ENCODE measurements at places on chromosomes 7 and 10.

DNA sequence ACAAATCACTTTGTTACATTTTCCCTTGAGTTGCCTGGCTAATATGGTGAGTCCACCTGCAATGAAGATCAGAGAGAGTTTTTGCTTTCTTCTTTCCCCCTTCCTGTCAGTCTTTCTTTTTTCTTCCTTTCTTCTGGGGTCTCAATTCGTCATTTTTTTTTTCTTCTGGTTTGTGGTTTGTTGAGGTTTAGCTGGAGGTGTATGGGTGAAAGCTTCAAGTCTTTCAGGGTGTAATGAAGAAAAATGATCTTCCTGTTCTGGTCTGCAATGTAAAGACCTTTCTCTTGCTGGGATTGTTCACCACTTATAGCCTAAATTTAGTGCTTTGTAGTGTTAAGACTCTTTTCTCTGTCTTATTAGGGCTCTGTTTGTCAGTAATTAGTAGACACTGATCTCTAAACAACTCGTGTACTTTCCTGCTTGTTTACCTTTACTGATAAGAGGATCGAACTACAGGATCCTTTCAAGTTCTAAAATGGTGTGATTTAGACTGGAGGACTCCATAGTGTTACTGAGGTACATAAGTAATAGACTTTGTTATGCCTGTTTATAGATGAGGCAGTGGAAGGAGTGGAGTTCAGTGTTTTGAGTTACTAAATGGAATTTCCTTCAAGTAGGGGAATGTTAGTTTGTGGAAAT, 129.1 kb downstream of the SUGCT start:
- no peak for DNase-seq

GRCh38 chr7:921581-922333, 32.7 kb downstream of the ADAP1 start:
- DNase-seq: peak; percentile 34

GRCh38 chr7:43557831-43558495, 24.9 kb upstream of the STK17A start:
- no peak for DNase-seq

- DNase-seq: no peak
Observed at GRCh38 chr7:92988051-92988450, 129.7 kb downstream of the SAMD9 start.

- no peak for DNase-seq
Observed at GRCh38 chr10:112356686-112357085, 17.2 kb upstream of the ACSL5 start.

- no peak for DNase-seq
Observed at GRCh38 chr7:151809146-151809863, 67.6 kb downstream of the PRKAG2 start.

DNA sequence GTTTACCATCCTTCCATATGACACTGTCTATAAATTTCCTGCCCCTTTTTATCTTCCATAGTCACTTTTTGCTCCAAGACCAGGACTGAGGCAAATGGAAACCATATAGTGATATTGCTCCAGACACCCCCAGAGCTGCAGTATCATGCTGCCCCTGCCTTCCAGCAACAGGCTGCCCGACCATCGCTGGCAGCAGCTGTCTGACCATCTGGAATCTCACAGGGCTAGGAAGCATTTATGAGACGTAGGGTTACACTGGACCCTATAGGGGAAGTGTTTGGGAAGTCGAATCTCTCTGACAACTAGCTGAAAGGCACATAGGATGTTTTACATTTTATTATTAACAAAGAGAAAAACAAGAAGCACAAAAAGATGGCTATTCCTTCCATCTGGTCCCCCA, 19.4 kb downstream of the ENO4 start:
- no peak for DNase-seq

DNA sequence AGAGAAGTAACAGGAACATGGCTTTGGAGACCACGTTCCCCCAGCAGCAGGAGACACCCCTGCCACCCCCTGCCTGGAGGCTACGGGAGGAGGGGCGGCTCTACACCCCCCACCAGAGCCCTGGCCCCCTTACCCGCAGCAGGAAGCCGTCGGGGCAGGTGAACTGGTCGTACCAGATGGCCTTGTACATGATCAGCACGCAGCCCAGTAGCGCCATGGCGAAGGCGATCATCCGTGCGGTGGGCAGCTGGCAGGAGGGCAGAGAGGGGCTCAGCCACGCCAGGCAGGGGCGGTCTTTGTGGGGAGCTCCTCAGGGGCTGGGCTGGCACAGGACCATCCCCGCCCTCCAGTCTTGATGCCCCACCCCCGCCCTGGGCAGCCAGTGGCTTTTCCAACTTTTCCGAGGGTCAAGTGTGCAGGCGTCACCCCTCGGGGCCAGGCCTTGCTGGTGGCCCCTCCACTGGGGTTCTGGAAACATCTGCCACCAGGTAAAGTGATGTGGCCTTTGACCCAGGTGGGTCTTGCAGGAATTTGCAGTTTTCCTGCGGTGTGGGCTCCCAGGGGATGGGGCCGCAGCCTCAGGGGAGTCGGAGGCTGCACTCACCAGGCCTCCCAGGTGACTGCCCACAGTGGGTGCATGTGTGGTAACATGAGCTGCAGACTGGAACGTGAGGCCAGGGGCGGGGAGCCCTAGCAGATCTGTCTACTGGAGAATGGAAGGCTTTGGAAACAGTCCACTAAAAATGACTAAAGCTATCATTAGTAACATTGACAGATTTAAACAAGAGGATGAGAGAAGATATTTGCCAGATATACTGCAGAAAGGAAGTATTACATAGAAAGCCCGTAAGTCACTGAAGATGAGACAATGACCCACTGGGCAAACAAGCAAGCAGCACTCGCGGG, 9.7 kb downstream of the CALY start:
- DNase-seq: no peak

GRCh38 chr7:104857458-104858425, 156.3 kb upstream of the KMT2E start:
- DNase-seq: no peak

DNA sequence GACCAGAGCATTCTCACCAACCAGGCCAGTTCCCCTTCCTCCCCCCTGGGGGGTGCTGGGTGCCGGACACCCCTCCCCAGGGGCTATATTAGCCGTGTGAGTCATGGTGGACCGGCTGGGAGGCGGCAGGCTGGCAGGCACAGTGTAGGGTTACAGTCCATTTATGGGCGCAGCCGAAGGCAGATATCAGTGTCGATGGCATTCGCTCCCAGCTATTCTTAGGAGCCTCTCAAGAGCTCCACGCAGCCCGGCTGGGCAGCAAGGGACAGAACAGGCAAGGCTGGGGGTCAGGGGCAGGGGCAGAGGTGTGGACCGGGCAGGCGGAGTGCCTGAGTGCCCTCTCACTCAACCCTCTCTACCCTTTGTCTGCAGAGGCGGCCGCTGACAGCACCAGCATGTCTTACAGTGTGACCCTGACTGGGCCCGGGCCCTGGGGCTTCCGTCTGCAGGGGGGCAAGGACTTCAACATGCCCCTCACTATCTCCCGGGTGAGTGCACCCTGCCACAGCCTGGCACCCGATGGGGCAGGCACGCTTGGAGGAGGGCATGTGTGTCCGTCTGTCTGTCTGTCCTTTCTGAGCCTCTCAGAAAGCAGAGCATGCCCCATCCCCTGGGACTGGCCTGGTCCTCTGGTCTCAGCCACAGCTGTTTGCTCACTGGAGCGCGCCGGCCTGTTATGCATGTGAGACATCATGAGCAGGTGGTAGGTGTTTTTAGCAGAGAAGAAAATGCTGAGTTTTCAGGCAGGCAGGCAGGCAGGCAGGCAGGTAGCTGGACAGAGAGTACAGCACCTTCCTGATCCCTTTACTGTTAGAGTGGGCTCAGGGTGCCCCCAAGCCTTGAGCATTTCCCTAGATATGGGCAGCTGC, at the start of gene LDB3:
Gene LDB3, plus strand, starts transcription at position 215 of the 869 bp plus-strand sequence. Its CDS starts 181 bp downstream, at position 396.
- no peak for DNase-seq

GRCh38 chr10:16184906-16185305, 251.9 kb upstream of the PTER start:
- no peak for DNase-seq

- no peak for DNase-seq
Observed at GRCh38 chr10:113939212-113939860, 84.9 kb downstream of the NHLRC2 start.

DNA sequence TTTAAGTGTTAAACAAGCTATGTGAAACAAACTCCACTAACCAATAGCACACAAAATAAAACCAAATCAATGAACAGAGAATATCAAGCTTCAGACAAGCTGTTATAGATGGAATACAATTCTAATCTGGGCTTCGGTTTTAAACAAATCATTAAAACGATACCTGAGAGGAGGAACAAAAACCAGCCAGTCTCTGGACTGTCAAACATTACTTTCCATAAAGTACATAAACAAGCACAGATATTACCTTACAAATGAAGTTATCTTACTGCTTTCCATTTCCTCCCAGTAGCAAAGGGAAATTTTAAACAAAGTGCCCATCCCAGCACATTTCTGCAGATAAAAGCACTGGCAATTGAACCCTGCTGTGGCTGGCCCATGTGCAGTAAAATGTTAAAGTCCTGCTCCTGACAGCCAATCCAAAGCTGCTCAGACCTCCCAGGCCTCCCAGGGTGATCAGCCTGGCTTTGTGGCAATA, 128.0 kb downstream of the NRCAM start:
- DNase-seq: no peak

- no peak for DNase-seq
Observed at GRCh38 chr7:25652366-25652765, 424.1 kb upstream of the NPVF start.

DNA sequence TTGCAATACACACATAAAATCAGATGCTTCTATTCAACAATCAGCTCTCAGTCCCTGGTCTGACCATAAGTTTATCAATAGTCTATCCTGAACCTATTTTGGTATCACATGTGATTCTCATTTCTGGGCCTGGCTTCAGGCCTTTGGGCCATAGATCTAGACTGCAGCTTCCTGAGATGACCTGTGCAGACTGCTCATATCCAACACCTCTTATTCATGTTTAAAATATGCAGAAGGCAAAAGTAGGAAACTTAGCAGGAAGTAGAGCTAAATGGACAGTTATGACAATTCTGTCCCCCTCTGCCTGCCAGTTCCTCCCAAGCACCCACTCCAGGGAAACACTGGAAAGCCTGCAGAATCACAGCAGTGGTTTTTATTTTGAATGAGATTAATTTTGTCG, 53.3 kb downstream of the C7orf25 start:
- DNase-seq: no peak

GRCh38 chr10:101607124-101607523, 19.0 kb downstream of the DPCD start:
- no peak for DNase-seq

DNA sequence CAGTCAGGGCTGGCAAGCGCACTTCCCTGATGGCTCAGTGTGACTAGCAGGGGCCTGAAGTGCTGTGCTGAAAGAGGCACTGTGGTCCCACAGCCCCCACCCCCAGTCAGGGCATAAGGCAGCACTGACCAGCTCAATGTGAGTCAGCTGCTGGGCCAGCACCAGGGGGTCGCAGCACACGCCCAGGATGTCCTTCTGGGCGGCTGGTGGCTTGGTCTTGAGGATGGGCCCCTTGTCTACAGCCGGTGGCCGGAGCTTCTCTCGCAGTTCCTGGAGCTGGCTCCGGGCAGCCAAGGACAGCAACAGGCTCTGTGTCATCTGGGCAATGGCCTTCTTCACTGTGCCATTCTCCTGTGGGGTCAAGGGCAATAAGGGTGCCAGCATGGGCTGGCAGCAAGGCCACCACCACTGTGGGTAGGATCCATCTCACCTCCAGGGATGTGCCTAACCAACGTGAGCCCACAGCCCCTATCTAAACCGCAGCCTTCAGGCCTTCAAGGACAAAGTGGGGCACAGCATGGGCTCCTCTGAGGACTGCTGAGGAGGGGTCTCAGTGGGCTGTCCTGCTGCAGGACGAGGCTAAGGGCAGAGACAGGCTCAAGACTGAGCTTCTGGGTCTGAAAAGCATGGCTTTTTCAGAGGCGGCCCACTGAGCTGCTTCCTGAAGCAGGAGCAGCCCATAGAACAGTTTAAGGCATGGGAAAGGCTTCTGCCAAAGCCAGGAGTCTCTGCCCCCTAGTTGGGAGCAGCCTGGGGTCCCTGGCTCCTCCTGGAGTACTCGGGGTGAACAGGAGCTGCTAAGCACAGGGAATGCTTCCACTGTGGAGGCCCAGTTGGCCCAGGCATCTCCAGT, 62.5 kb downstream of the CSGALNACT2 start:
- no peak for DNase-seq

Measured in CD4-positive, alpha-beta T cell treated with Interleukin-17A for 1 hour (primary cell).